ENCODE measurements at places on chromosomes 13 and 19.

GRCh38 chr19:4342314-4342614, 1.1 kb upstream of the MPND start:
- no peak for DNase-seq

- DNase-seq, result no peak
These were observed 546.7 kb downstream of the SLITRK5 start for GRCh38 chr13:88217883-88218282.

GRCh38 chr13:66225072-66225471, 1005.1 kb downstream of the PCDH9 start:
- no peak for DNase-seq

- DNase-seq, result peak; percentile 71
These were observed 50.4 kb downstream of the MYO9B start for GRCh38 chr19:17125728-17126677.

GRCh38 chr13:98976338-98976737, 1.5 kb downstream of the DOCK9 start:
- DNase-seq, result no peak

DNA sequence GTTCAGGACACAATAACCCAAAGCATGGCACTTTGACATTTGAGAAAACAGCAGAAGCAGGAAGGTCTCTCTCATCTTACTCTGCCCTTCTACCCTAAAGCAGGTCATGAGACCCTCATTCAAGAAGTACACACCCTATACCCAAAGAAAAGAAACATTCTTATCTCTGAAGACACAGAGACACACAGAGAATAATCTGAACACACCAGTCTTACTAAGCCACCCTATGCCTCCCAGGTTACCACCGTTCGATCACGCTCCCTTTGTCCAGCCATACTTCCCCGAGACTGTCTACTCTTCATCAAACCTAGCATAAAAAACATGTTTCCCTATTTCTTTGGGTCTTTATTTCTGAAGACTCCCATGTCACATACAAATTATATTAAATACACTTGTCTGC, 66.5 kb upstream of the ANKRD10 start:
- no peak for DNase-seq

DNA sequence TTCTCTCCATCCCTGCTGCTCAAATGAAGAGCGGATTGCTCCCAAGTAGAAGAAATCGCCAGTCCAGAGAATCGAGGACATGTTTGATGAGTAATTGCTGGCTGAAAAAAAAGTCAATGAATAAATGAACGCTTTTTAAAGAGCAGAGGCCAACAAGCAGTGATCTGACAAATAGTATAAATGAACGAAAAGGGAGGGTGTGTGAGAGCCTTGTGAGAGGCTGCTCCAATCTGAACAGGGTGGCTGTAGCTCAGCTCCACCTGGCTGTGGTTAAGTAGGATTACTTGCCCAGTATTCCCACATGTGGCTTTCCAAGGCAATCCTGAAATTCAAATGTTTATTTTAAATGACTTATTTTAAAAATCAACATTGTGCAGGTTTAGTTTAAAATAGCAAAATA, 117.1 kb downstream of the TSHZ3 start:
- no peak for DNase-seq

DNA sequence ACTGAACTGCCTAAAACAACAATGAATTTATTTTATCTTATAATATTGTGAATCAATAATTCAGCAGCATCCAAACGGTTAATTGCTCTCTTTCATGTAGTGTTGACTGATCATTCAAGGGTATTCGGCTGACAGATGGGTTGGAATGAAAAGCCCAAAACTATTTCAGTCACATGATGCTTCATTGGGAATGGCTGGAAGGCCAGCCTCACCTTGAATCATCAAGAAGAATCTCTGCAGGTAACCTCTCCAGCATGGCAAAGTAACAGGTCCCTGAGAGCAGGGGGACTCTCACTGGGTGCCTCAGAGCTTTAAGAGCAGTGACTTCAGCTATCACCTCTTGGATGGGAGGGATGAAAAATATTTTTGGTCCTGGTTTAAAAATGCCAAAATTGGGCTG, 1395.7 kb downstream of the OLFM4 start:
- no peak for DNase-seq

- DNase-seq, result no peak
These were observed 5.1 kb upstream of the CALM3 start for GRCh38 chr19:46596008-46596407.

DNA sequence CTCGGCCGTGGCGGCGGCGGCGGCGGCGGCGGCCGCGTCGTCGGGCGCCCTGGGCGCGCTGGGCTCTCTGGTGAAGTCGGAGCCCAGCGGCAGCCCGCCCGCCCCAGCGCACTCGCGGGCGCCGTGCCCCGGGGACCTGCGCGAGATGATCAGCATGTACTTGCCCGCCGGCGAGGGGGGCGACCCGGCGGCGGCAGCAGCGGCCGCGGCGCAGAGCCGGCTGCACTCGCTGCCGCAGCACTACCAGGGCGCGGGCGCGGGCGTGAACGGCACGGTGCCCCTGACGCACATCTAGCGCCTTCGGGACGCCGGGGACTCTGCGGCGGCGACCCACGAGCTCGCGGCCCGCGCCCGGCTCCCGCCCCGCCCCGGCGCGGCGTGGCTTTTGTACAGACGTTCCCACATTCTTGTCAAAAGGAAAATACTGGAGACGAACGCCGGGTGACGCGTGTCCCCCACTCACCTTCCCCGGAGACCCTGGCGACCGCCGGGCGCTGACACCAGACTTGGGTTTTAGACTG, 1.7 kb downstream of the SOX1 start:
- no peak for DNase-seq

All from activated T-helper 1 cell treated with Interleukin-2 at 50 U/mL for 16 hours (primary cell).